Stimulated activated CD4-positive, alpha-beta T cell treated with anti-CD3 and anti-CD28 coated beads, TNF-alpha, amount 100 ng/mL, for 1 hour (primary cell): ENCODE measurements at places on chromosomes 2 and 18.
A peak's percentile ranks its signal among the peaks of the same experiment; 100 is the strongest.

- no peak for DNase-seq
These were observed 29.9 kb downstream of the EPB41L3 start for GRCh38 chr18:5513947-5514346.

GRCh38 chr2:85961754-85962153, 73.0 kb upstream of the ST3GAL5 start:
- DNase-seq = no peak

DNA sequence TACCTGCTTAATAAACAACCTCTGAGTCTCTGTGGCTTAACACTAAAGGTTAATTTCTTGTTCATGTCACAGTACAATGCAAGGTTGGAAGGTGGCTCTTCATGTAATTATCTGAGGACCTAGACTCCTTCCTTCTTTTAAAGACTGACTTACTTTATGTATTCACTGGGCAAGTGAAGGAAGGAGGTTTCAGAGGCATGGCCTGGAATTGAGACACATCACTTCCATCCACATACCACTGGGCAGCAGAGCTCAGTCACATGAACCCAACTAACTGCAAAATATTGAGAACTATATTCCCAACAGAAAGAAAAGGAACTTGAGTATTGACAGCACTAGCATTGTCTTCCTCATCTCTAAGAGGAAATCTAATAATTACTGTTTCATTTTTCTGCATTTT, 57.5 kb upstream of the FN1 start:
- no peak for DNase-seq

- DNase-seq = no peak
These were observed 209.7 kb upstream of the SIX2 start for GRCh38 chr2:45218931-45219339.

DNA sequence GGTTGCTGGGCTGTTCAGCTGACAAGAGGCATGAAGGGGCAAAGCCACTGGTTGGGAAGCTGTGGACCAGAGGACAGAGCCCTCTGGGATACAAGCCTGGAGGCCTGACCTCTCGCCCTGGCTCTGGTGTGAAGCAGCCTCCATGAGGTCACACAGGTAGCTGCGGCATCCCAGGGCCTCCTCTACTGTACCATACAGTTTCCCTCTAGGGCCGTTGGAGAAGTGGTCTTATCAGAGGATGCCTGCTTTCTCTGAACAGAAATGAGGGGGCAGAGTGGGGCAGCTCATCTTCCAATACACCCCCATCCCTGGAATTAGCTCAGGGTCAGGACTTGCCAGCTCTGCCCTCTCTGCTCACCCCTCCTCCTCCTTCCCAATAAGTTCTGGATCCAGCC, 135.1 kb upstream of the SMAD2 start:
- no peak for DNase-seq

- no peak for DNase-seq
These were observed 1.7 kb upstream of the ESCO1 start for GRCh38 chr18:21602299-21602587.

GRCh38 chr2:104407641-104408040, 446.3 kb upstream of the POU3F3 start:
- no peak for DNase-seq

- DNase-seq = no peak
These were observed 59.5 kb downstream of the FAM168B start for GRCh38 chr2:131033786-131034121.

DNA sequence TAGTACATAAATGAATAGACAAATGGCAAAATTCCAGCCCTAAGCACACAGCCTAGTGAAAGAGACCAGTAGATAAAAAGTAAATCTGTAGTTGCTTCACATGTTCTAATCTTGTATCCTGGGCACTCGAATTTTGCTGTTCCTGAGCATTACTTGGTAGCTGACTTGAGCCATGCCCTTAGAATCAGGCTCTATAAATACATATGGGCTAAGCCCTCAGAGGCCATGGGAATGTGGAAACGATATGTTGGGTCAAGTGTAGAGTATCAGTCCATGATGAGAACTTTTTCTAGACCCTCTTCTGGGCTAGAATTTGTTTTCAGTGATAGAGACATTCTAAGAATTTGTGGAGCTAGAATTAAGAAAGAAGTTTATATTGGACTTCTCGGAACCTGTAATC, 21.9 kb downstream of the ELAC1 start:
- DNase-seq = no peak

DNA sequence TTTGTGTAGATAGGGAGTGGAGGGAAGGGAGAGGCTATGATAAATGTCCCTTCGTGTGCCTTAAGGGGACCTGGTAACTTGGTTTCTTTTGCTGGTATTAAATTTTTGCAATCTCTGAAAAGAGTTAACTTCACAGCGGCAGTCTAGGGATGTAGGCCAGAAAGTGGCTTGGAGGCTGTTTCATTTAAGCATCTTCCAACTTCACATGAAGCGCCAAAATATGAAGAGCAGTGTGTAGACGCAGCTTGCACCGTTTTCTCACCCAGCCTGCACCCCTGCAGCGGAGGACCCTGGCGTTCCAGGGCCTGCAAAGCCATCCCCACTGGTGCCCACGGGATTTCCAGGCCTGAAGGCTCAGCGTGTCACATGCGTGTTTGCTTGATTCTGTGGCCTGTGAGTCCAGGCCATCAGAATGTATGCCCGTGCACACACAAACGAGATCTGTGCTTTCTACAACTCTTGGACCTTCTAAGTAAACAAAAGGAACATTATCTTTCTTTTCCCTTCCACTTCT, 87.2 kb upstream of the EPB41L3 start:
- DNase-seq = no peak

DNA sequence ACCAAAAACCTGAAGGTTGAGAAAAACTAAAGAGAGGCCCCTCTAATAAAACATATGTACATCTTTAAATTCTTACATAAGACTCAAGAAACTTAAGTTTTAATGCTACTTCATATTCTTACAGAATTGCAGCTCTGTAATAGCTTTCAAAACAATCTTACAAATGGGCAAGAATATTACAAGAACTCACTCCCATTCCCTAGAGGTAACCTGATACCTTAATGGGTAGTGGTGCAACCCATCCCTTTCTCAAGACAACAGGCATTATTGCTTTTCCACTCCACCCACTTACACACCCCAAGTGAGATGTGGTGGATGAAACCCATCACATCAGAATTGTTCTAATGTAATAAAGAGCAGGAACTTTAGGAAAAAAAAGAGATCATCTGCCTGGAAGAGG, 103.7 kb downstream of the RBMS1 start:
- DNase-seq = no peak

- no peak for DNase-seq
These were observed 29.4 kb upstream of the EIF2AK3 start for GRCh38 chr2:88656690-88657089.

- no peak for DNase-seq
These were observed 24.6 kb downstream of the PRKCE start for GRCh38 chr2:45676088-45676487.

GRCh38 chr2:181585732-181586131, 71.2 kb downstream of the CERKL start:
- DNase-seq = no peak

DNA sequence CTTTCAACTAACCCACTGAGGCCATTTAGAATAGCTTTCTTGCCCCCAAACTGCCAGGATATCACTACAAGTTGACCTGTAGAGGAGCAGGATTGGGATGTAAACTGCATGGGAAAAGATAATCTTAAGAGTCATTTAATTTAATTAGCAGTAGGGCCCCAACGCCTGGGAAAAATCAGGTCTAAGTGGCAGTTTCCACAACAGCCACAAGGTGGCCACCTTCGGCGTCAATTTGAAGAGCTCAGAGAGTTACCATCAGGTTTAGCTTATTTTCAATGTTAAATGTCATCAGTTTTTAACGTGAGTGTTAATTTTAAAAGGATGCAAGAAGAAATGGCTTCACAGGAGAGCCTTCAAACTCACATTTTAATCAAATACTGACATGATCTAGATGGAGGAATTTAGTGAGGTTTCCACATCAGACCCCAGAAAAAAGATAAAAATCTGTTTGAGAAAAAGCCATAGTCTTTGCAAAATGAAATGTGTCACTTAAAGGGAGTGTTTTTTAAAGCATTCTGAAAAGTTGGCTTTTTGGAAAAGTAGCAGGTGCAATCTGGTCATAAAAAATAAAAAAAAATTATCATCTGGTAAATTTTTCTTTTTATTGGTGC, 77.3 kb upstream of the UPP2 start:
- DNase-seq = peak; percentile 10

GRCh38 chr18:30595942-30596341, 446.6 kb downstream of the DSC3 start:
- DNase-seq = no peak

GRCh38 chr2:36511858-36512603, 85.9 kb downstream of the FEZ2 start:
- no peak for DNase-seq

GRCh38 chr2:227386630-227387029, 1.1 kb downstream of the SCYGR1 start:
- no peak for DNase-seq

- DNase-seq = no peak
These were observed 55.6 kb upstream of the RBM44 start for GRCh38 chr2:237743024-237743423.

- no peak for DNase-seq
These were observed 51.0 kb downstream of the PAX8 start for GRCh38 chr2:113227698-113228097.

DNA sequence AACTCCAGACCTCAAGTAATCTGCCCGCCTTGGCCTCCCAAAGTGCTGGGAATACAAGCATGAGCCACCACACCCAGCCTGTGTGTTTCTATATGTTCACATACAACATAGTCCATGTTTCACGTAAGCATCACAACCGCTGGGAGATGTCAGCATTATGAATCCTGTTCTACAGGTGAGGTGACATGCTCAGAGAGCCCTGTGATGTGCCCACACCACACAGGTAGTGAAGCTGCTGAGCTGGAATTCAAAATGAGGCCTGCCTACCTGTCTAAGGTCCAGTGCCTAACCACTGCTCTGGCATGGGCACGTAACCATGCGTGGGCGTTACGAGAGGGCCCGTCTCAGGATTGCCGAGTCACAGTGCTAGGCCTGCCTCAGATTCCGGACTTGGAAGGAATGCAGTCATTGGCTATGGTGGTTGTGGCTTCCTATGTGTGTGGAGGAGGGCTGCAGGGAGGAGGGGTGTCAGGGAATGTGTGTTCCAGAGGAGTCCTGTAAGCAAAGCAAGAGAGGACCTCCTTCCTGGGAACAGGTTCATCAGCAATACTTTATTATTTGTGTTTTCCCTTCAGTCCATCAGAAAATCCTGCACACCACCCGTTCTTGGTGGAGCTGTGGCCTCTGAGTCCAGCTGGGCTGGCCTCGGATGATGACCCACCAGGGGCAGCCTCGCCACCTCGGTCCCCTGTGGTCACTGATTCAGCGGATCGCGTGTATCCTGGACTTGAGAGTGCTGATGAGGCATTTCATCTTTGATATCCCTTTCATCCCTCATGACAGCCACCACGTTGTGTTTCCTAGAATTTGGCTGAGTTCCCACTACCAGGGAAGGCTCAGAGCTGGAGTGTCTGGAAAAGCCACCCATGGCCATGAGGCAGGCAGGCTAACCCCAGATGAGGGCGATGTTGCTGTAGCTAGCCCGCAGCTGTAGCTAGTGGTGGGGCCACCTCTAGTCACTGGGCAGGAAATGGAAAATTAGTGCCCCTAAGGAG, 31.1 kb downstream of the HK2 start:
- DNase-seq = no peak

DNA sequence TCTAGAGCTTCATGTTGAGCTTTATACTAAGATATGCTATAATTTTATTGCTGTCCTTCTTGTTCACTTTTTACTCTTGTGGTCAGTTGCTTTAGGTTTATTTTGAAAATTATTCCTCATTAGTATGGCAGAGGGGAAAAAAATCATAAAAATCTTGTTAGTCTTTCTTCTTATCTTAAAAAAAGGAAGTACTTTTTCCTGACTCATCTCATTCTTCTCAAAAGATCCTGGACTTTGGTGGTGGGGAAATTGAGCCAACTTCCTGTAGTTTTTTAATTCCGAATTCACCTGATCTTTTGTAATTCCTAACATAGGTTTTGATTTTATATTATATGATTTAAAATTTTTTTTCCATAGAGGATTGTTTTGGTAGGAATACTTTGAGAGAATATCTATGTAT, 3.8 kb downstream of the SLC4A1AP start:
- no peak for DNase-seq

DNA sequence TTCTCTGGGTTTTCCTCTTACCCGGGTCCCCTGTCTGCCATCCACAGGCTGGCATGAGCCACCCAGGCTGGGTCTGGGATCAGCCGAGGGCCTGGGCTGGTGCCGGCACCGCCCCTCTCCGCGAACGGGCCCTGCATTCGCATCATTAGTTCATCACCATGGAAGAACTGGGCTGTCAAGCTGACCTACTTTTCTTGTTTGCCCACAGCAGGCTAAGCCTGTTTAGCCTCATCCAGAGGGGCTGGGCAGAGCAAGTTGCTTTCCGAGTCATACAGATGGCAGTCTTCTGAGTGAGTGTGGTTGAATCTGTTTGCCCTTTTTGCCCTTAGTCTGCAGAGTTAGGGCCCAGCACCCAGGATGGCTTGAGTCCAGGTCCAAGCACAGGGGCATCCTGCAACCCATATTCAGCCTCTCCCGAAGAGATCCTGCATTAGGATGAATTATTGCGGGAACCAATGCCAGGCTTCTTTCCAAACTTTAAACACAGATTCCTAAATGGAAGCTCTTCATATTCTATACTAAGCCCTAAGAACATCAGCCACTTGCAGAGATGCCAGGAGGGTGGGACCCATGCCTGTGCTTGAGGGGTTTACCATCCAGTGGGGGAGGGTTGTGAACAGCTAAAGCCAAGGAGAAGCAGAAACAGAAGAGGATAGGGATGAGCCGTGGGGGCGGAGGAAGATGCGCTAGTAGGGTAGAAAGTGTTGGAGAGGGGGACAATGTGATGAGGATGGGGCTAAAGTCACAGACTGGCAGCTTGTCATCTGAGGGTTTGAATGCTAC, 68.0 kb downstream of the NPAS2 start:
- no peak for DNase-seq
